Activated CD4-positive, alpha-beta T cell treated with anti-CD3 and anti-CD28 coated beads, Interleukin-2, amount 50 U/mL, for 4 hours (primary cell): ENCODE measurements at places on chromosomes 11 and 22.

GRCh38 chr11:27390318-27391295 is 27.6 kb upstream of the CCDC34 start:
- DNase-seq, result no peak

DNA sequence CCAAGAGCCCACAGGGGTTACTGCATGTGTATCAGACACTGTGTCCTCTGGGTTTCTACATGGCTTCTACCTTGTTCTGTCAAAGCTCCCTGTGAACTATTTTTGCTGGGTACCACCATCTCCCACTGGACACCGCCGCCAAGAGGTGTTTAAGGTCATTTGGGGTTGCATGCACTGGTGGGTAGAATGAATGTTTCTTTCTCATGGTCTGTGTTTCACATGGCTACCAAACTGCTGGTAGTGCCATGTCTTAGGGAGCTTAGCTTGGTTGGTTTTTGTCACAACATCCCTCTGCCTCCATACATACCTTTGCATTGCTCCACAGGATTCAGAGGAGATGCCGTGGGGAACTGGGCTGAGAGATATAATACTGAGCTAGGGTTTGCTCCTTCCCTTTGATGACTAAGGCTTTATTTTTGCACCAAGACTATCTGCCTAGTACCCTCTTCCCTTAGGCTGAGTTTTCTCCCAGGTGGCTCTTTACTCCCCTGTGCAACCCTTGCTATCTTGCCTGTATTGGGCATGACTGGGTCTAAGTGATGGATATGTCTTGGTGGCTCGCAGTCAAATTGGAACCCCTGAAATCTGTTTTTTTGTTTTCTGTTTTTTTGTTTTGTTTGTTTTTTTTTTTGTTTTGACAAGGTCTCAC is 73.2 kb downstream of the BDNF start:
- no peak for DNase-seq

GRCh38 chr22:39234472-39234787 is 10.4 kb downstream of the PDGFB start:
- DNase-seq, result no peak

DNA sequence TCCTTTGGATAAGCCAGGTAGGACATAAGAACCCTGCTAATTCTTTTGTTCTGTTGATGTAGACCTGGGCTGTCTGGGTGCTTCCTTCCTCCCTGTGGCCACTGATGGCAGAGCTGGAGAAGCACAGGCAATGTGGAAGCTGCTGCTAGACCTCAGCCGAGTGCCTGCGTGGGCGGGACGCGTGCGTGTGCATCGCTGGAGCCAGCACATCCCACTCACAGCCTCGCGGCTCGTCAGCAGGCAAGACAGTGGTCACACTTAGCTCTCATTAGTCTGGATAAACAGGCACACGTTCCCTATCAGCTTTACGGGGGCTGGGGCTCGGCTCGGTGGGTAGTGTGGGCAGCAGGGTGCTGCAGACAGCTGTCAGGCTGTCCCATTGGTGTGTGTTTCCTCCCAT is 155.7 kb downstream of the GRIK4 start:
- DNase-seq, result no peak

GRCh38 chr11:110972640-110973039 is 260.4 kb upstream of the ARHGAP20 start:
- DNase-seq, result no peak

- no peak for DNase-seq
Measured at GRCh38 chr22:28018461-28018927, 99.4 kb upstream of the PITPNB start.

- no peak for DNase-seq
Measured at GRCh38 chr11:113083571-113083970, 122.4 kb downstream of the NCAM1 start.

DNA sequence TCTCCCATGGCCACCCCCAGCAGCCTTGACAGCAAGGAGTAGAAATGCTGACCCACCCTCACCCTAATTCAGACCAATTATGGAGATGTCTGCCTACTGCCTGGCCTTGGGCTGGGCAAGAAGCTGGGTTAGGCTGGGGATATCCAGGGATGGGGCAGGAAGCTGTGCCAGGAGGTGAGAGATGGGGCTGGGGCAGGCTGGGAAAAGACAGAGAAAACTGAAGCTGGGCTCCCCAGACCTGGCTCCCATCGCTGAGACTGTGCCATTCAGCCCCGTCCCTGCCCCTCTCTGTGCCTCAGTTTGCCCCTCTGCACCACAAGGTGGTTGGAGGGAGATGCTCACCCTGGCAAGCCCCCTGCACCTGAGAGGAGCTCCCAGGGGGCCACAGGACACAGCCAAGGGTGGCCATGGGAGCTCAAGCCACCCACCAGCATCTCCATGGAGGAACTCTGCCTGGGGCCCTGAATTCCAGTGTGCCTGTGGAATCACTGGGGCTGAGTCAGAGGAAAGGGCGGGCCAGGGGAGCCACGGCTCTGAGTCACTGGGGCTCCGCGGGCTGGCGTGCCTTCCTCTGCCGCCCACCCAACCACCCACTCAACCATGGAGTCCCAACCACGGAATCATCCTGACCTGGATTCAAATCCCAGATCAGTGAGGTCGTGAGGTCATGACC is 6.0 kb upstream of the CARD10 start:
- peak; percentile 30 for DNase-seq

GRCh38 chr11:96215110-96215782 is 127.7 kb downstream of the MAML2 start:
- DNase-seq, result no peak

- no peak for DNase-seq
Measured at GRCh38 chr11:32297611-32298011, 137.7 kb downstream of the WT1 start.

DNA sequence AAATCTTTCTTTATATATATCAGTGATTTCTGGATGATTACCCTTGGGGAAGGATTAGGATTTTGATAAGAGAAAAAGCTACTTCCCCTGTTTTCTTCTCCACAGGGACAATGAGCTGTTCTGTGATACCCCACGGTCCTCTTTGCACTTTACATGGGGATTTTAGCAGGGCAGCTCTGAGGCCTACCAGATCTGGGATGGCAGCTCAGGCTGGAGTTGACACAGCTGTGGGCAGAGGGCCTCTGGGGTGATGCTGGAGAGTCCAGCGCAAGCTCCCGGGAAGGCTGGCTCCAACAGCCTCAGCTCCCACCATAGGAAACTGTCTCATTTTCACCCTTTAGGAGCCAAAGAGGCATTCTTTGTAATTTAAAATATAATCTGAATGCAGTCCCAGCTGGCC is 383.8 kb upstream of the NARS2 start:
- DNase-seq, result no peak

GRCh38 chr11:124394408-124394807 is 4.4 kb downstream of the OR8B3 start:
- DNase-seq, result no peak

DNA sequence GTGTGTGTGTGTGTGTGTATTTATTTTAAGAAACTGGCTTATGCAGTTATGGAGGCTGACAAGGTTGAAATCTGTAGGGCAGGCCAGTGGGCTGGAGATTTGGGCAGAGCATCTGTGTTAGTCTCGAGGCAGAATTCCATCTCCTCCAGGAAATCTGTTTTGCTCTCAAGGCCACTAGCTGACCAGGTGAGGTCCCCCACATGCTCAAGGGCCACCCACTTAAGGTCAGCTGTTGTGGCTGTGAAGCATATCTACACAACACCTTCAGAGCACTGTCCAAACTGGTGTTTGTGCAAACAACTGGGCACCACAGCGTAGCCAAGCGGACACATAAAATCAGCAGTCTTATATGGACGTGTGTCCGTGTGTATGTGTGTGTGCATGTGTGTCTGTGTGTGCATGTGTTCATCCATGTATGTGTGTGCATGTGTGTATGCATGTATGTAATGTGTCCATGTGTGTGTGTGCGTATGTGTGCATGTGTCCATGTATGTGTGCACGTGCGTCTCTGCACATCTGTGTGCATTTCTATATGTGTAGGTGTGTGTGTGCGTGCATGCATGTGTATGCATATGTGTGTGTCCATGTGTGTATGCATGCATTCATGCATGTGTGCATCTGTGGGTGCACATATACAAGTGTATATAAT is 400.9 kb downstream of the BRD1 start:
- no peak for DNase-seq

GRCh38 chr22:46407748-46408147 is 72.2 kb downstream of the TRMU start:
- no peak for DNase-seq

GRCh38 chr11:63681321-63682065 is at the start of gene RTN3:
Gene RTN3, plus strand, starts transcription at chr11:63681500. Its CDS starts 137 bp downstream, at chr11:63681637.
- DNase-seq, result peak; percentile 97

- DNase-seq, result no peak
Measured at GRCh38 chr11:131985846-131986301, 615.5 kb downstream of the NTM start.
